ENCODE measurements at places on chromosomes 2 and 18. TPM values are rescaled to one million over a fixed set of nuclear protein-coding genes. Genes with fewer than 3 reads are reported as not detected.

GRCh38 chr2:39737661-39738060 is 41.4 kb downstream of the THUMPD2 start:
- H3K27ac ChIP-seq, result no peak overlapping the region
- DNase-seq, result no peak
- H3K27me3 ChIP-seq, result no peaks in the 10 kb centered on the region
- no peaks in the 10 kb centered on the region for H3K4me1 ChIP-seq
- no peak overlapping the region for H3K4me3 ChIP-seq

Gene SLC35G4
- not detected for total RNA-seq

GRCh38 chr18:58668897-58669296 is 2.4 kb upstream of the MALT1 start:
- H3K36me3 ChIP-seq, result no peaks in the 10 kb centered on the region
- H3K27ac ChIP-seq, result no peak overlapping the region
- H3K27me3 ChIP-seq, result no peaks in the 10 kb centered on the region
- H3K4me3 ChIP-seq, result no peak overlapping the region

Gene FBXO15
- total RNA-seq, result 0.47 TPM

DNA sequence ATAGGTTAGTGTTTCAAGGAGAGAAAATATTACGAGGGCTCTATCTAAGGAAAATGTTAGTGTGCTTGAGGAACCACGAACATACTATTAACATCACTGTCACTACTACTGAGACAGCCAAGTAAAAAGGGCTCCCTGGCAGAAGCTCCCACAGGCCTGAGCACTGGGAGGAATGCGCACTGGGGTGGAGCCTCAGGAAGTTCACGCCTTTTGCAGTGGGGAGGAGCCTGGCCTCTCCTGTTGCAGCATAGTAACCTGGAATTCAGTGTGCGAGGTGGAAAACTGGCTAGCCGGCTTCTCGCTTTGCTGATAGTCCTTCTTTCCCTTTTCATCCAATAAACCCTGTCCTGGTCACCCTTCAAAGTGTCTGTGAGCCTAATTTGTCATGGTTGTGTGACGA is 250.3 kb downstream of the ERBB4 start:
- no peaks in the 10 kb centered on the region for H3K4me1 ChIP-seq

DNA sequence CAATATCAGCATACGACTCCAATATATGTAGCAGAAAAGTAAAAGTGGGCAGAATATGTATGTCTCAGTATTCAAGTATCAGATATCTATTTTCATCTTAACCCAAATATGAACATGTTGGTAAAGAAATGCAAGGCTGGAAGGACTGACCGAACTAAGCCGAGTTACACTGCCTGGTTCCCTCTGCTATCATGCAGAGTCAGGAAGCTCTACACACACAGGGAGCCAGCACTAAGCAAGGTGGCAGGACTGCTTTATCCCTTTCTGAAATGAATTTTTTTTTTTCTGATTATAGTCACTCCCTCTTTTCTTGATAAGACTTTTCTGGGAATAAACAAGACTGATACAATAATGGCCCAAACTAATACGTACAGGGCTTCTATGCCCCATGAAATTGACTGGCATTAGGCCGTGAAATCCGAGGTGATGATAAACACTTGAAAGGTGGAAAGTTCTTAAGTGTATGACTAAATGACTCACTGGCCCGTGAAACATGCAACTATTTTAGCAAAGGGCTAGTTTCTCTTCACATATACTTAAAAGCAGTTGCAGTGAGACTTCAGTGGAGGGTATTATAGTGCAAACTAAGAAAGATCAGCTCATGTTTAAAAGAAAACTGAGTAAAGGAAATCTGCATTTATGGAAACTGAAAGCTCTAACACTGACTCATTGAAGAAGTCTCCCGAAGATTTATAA is 14.9 kb downstream of the DPP4 start:
- H3K4me3 ChIP-seq, result no peak overlapping the region
- H3K36me3 ChIP-seq, result peaks cover 2% of the 10 kb centered on the region
- no peaks in the 10 kb centered on the region for H3K4me1 ChIP-seq
- H3K27me3 ChIP-seq, result no peaks in the 10 kb centered on the region
- H3K27ac ChIP-seq, result no peak overlapping the region
- DNase-seq, result no peak

DNA sequence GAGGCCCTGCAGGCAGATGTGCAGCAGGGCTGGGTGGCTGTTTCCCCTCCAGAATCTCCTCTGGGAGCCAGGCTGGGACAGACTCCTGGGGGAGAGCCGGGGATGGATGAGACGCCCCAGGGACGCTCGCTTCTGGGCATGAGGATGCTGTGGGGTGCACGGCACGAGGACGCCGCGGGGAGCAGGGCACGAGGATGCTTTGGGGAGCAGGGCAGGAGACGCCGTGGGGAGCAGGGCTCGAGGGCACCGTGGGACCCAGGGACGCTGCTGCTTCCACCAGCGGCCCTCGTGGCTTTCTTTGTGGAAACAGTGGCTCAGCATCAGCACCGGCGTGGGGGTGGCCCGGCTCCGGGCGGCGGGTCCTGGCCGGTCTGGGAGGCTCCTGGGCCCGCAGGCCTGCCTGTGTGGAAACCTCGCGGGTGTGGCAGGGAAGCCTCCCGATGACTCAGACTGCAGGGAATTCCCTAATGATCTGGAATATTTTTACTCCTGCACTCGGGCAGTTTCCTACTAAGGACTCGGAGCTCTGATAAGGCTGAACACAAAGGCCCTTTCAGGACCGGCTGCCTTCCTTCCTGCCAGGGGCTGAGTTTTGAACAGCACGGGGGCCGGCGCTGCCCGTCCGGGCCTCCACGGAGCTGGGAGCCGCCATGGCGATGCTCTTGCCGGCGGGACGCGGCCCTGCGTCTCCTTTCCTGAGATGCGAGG is 62.6 kb downstream of the NFATC1 start:
- no peaks in the 10 kb centered on the region for H3K27me3 ChIP-seq
- peaks cover 1% of the 10 kb centered on the region for H3K4me1 ChIP-seq
- peak overlapping the region; percentile 3 for H3K27ac ChIP-seq
- no peak for DNase-seq

Gene POTEC
- total RNA-seq, result not detected

GRCh38 chr2:224908818-224909217 is 133.4 kb downstream of the DOCK10 start:
- no peak overlapping the region for H3K4me3 ChIP-seq
- H3K27me3 ChIP-seq, result no peaks in the 10 kb centered on the region
- H3K36me3 ChIP-seq, result no peaks in the 10 kb centered on the region
- no peak for DNase-seq
- peaks cover 12% of the 10 kb centered on the region for H3K4me1 ChIP-seq

GRCh38 chr2:71313016-71313766 is 18.4 kb upstream of the ZNF638 start:
- no peaks in the 10 kb centered on the region for H3K27me3 ChIP-seq
- no peaks in the 10 kb centered on the region for H3K4me1 ChIP-seq
- H3K27ac ChIP-seq, result no peak overlapping the region
- H3K36me3 ChIP-seq, result no peaks in the 10 kb centered on the region
- H3K4me3 ChIP-seq, result no peak overlapping the region

Gene CFAP210
- 0.08 TPM for total RNA-seq

GRCh38 chr18:68121826-68122225 is 593.1 kb downstream of the TMX3 start:
- no peak for DNase-seq
- no peaks in the 10 kb centered on the region for H3K4me1 ChIP-seq
- H3K27me3 ChIP-seq, result no peaks in the 10 kb centered on the region
- no peaks in the 10 kb centered on the region for H3K36me3 ChIP-seq
- no peak overlapping the region for H3K4me3 ChIP-seq
- no peak overlapping the region for H3K27ac ChIP-seq

Gene CHRNA1
- total RNA-seq, result not detected

GRCh38 chr2:137872577-137872976 is 91.7 kb upstream of the HNMT start:
- no peak overlapping the region for H3K4me3 ChIP-seq
- no peak overlapping the region for H3K27ac ChIP-seq
- no peak for DNase-seq
- no peaks in the 10 kb centered on the region for H3K36me3 ChIP-seq
- H3K27me3 ChIP-seq, result no peaks in the 10 kb centered on the region
- H3K4me1 ChIP-seq, result no peaks in the 10 kb centered on the region

Data from liver (tissue), 10 donors.